Adrenal gland (tissue), 19 donors: ENCODE measurements at places on chromosomes 7 and 10.
A peak's percentile ranks its signal among the peaks of the same experiment; 100 is the strongest.

- DNase-seq, result no peak
Observed at GRCh38 chr10:87626422-87626892, 33.2 kb upstream of the PAPSS2 start.

DNA sequence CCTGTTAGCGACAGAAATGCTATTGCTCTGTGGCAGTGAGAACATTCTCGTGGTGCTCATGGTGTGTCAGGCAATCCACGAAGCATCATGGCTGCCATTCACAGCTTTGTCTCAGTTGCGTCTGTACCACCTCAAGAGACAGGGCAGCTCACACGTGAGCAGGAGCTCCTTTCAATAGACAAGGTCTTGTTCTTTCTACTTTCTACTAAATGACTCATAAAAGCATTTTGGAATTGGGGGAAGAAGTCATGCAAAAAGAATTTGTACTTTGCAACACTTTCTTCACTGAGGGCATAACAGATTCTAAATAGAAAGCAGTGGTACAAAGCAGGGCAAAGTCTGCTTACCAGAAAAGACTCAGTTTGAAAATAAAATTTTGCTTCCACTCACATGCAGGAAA, 638.5 kb downstream of the PHTF2 start:
- DNase-seq, result no peak

- DNase-seq, result peak; percentile 31
Observed at GRCh38 chr7:157432957-157433576, 96.3 kb downstream of the DNAJB6 start.

DNA sequence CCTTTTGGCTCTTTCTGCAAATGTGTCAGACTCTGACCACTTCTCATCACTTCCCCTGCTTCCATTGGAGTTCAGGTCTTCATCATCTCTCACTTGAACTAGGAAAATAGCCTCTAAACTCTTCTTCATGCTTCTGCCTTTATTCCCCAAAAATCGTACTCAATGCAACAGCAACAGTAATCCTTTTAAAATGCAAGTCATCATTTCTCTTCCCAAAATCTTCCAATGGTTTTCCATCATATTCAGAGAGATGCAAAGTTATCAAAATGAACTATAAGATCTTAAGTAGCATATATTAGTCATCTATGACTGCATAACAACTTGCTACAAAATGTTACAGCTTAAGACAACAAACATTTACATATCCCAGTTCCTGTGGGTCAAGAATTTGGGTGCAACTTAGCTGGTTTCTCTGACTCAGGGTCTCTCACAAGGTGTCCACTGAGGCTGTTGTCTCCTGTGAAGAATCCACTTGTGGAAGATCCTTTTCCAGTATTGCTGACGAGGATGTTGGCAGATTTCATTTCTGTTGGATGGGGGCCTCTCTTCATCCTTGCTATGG, 31.0 kb upstream of the ETV1 start:
- DNase-seq, result no peak

GRCh38 chr7:89458114-89458513, 662.6 kb upstream of the TEX47 start:
- DNase-seq, result no peak

GRCh38 chr10:23448802-23449570, 10.1 kb downstream of the OTUD1 start:
- no peak for DNase-seq

- DNase-seq, result no peak
Observed at GRCh38 chr7:37259319-37259821, 189.3 kb downstream of the ELMO1 start.

DNA sequence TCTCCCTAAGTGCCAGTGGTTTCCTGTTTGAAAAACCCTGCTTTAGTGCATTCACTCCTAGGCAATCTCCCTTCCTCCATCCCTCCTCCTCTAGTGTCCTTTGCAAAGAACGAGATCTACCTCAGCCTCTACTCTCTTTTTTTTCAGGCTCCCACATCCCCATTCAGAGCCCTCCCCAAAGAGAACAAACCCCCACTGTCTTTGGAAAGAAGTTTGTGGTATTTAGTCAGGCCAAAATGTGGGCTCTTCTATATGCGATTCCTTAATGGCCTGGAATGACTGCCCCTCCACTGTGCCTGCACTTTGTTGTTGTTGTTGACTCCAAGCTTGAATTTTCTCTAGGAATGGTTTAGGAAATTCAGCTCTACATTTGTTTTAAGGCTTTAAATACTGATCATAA, 36.3 kb downstream of the PALS2 start:
- no peak for DNase-seq

DNA sequence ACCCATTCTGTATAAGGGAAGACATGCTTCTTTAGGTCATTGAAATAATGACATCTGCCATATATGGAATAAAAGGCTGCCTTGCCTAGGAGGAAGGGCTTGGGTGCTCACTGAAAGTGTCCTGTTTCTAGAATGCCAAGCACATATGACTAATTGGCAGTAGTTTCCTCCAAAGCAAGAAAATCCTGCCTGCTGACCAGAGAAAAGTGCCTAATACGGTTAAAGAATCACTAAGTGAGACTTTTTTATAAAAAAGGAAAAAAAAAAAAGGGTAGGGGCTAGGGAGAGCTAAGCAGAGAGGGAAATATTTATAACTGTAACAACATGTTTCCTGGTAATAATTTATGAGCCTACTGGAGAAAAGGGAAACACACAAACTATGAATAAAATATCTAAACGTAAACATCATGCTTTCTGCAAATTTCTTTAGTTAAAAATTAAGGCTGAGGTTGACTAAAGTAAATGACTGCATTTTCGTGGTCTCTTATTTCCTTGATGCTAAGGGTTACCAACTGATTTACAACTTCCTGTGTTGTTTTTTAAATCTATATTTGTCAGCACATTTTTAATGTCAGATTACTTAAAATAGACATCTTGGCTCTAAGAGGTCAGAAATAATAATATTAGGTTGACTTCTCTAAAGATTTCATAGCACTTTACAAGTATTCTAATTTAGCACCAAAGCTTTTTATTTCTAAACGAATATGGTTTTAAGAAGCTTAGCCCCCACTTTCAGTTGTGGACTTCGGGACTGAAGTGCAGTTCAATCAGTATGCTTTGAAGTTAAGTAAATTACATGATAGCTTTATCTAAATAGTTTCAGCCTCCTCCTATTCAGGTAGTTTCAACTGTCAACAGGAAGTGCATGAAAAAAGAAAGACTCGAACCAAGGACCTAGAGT, 89.6 kb downstream of the CABCOCO1 start:
- no peak for DNase-seq

DNA sequence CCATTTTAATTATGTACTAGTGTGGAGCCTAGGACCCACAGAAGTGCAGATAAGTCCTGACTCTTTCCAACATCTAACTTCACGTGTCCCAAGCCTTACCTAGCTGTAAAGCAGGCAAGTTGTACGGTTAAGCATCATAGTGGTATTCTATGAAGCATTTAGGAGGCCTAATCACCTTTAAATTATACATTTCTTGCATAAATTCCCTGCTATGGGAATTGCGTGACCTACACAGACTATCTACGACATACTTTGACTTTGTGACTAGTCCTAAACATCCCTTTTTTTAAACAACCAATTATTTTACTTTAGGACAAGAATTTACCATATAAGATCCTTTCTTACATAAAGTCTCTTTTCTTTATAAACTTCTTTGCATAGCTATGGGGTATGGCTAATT, 37.7 kb upstream of the LRGUK start:
- no peak for DNase-seq

DNA sequence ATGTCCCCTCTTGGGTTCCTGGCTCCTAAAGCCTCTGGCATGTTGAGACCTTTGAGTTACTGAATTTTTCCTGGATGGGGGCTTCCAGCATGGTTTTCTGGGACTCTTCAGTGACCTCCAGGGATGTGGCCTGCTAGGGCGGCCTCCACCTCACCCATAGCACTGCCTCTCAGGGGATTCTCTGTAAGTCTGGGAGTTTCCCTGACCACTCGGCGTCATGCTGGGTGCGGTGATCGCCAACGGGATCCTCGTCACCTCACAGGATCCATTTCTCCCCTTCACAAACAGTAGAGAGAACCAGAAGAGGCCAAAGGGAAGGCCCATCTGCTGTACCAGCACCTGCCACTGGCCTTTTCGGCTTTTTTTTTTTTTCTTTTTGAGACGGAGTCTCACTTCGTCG, 84.3 kb downstream of the NPTX2 start:
- DNase-seq, result no peak

GRCh38 chr10:680146-680545, 9.3 kb downstream of the DIP2C start:
- DNase-seq, result no peak
